ENCODE measurements at places on chromosomes 3 and 15.

DNA sequence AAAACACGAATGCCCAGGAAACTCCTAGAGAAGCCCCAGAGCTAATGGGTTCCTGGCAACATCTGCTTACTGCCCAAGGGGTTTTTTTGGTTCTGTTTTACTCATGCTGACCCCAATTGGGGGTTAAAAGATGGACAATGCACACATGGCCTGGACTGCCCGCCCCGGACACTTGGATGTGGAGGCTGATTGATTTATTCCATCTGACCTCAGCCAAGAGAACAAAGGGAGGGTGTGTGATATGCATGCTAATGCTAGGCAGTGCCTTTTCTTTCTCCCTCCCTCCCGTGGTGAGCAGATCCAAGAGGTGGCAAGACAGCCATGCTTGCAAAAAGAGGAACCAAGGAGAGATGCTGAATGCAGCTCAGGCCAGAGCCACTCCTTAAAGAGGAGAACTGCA is 3.3 kb upstream of the LRTM1 start:
- DNase-seq = no peak

DNA sequence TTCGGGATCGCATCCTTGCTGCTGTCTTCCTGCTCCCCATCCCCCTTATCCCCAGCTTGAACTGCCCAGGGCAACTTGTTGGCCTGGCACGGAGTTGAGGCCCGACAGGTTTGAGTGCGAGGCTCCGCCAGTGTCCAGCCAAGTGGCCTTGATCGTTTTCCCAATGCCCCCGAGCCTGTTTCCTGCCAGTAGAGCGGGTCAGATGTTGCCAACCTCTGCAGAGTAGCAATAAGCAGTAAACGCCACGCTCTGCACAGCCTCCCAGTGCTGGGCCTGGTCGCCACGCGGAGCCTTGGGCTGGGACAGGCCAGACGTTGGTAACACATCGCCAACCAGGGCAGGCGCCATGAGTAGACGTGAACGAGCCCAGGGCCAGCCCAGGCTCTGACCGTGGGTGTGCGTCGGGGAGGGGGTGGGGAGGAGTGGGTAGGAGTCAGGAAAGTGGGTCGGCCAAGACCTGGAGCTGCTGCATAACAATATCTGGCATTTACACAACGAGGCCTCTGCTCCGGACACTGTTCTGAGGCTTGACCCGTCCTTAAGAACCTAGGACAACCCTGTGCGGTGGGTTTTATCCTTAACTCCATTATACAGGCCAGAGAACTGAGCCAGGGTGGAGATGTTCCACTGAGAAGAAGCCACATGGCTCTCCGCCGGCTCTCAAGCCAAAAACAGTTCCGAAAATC is 444 bp upstream of the ABHD14A start:
- DNase-seq = no peak

- DNase-seq = peak; percentile 94
Observed at GRCh38 chr3:158731938-158732855, at the start of gene RARRES1. Gene RARRES1, minus strand, starts transcription at chr3:158732457. Its CDS starts 42 bp downstream, at chr3:158732415.

- no peak for DNase-seq
Observed at GRCh38 chr3:12097971-12098370, 60.7 kb downstream of the TIMP4 start.

DNA sequence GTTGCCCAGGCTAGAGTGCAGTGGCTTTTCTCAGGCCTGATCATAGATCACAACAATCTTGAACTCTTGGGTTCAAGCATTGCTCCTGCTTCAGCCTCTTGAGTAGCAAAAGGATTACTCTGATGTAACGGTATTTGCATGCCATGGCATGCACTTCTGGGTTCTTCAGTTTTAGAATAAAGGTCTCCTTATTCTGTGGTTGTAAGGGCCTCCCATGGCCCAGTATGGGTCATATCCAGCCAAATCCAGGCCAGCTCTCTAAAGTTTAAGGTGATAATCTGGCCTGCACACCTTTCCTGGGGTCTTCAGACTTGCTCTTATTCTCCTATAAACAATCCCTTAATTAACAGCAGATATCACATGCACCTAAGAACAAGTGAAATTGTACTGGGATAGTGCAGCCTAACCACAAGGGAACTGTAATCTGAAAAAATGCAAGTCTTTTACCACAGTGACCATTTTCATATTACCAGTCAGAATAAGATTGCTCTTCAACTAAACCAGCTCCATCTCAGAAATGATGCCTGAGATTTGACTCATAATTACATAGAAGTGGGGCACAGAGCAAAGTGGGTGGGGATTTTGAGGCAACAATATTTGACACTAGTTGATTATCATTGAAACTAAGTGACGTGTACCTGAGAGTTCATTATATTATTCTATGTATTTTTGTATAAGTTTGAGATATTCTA is 25.4 kb downstream of the COMMD2 start:
- DNase-seq = no peak
